Naive thymus-derived CD4-positive, alpha-beta T cell (primary cell): ENCODE measurements at places on chromosomes 7 and 10.

GRCh38 chr7:106883456-106884026, 18.5 kb downstream of the PIK3CG start:
- no peak for DNase-seq

DNA sequence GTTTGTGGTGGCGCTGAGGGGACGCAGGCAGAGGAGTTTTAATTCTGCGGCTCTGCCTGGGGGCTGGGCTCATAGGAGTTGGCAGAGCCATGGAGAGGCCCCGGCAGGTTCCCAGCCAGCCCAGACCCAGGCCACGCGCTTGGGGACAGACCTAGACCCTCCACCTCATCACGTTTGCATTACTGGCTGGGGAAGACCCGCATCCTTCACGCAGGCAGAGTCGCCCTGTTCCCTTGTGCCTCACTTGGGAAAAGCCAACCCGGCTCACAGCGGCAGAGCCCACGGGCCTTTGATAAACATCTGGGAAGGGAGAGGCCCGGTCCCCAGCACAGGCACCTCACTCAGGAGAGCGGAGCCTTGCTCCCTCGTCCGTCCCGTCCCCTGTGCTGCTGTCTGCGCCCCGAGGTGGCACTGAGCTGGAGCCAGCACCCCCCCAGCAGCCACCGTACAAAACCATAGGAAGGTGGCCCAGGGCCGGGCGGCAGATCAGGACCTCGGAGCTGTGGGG, 112.8 kb downstream of the CYTH3 start:
- DNase-seq, result no peak

- DNase-seq, result no peak
Observed at GRCh38 chr10:77531441-77532001, 106.1 kb downstream of the KCNMA1 start.

- DNase-seq, result no peak
Observed at GRCh38 chr7:27106181-27106900, 3.9 kb upstream of the HOXA2 start.

- DNase-seq, result no peak
Observed at GRCh38 chr10:79335470-79336235, 11.6 kb upstream of the PPIF start.

- DNase-seq, result no peak
Observed at GRCh38 chr10:51224671-51225161, 150.4 kb downstream of the PRKG1 start.

- no peak for DNase-seq
Observed at GRCh38 chr10:124484031-124484430, 22.4 kb downstream of the LHPP start.

DNA sequence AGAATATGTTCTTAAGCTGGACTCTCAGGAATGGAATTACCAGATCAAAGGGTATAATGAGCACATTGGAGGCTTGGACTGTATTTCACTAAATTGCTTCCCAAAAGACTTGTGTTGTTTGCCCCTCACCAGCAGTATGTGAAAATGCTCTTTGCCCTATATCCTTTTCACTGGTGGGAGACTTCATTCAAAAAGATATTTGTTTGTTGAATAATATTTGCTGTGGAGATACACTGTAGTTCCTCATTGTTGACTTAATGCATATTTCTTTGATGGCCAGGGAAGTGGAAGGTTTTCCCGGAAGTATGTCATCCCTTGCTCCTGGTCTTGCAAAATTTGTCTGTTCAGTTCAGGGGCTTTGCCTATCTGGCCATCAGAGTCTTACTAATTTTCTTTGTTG, 19.4 kb downstream of the GSTO2 start:
- DNase-seq, result no peak
